Body of pancreas (tissue), 4 donors: ENCODE measurements at places on chromosomes 5 and 9.
A peak's percentile ranks its signal among the peaks of the same experiment; 100 is the strongest.

GRCh38 chr9:129428864-129429577, 191.9 kb downstream of the C9orf50 start:
- DNase-seq = no peak

- DNase-seq = no peak
Observed at GRCh38 chr9:124137009-124137943, 120.5 kb upstream of the NEK6 start.

DNA sequence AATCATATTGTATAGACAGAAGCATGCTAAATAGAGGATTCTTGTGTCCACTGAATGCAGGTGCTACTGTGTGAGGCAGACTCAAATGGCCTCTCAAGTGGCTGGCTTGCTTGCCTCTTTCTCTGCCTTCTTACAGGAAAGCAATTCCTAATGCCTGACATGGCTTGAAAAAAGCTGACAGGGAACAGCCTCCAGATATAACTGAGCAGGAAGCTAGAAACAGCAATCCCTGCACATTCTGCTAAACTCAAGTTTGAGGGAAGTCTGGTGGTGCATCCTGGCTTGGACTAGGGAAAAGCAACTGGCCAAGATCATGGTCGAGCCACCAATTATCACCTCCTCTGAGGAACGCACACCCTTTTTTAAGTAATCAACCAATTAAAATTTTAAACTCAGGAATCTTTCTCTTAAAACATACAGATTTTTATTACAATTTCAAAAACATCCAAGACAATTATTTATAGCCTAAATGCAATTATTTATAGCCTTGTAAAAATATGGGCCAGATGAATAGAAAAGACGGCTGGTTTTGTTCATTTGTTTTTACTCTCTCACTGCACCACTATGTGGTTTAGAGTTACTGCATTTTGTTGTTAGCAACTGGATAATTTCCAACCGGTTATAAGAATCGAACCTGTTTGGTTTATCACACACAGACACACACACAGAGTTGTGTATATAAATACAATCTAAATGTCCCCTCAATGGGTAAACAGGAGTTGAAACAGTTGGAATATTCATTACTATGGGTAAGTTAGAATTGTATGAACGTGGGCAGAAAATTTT, 290.9 kb upstream of the ANKRD55 start:
- no peak for DNase-seq

DNA sequence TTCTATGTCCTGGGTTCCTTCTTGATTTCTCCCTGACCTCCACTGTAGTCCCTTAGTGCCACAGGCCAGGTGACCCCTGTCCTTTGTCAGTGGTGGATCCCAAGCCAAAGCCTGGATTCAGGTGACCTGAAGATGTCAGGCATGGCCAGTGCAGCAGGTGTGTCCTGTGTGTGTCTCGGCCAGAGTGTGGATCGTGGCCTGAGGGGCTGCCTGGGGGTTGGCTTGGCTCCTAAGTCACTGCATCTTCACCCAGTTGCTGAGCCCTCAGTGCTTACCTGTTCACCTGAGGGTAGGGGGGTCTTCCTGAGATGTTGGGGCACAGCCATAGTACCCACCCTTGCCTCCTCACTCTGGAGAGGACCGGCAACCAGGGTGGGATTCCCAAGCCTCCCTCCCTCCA, 61.8 kb upstream of the PITX1 start:
- DNase-seq = no peak

DNA sequence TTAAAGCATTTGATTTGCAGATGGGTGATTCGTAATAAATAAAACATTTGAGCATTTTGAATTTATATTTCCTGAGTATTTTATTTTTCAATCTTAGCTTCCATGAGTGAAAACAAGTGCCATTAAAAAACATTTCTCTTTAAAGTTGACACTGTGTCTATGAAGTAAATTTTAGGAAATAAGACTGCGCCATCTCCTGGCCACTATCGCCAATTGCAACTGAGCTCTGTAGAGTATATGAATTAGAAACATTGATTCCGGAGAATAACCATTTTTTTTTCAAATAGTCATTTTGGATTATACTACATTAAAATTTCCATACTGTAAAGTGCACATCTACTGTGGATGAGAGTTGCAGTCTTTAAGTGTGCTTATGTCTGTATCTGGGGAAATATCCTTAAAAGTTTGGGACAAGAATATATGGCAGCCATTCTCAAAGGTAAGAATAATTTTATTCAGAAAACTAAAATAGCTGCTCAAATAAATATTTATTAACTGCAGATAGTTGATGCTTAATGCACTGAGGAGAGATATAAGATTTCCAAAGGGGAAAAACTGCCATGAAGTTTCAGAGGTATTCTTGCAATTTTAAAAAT, 5.9 kb downstream of the DMRTA1 start:
- peak; percentile 63 for DNase-seq

- DNase-seq = no peak
Observed at GRCh38 chr9:87275047-87275725, 222.5 kb upstream of the DAPK1 start.

GRCh38 chr5:76289692-76290091, 113.4 kb upstream of the IQGAP2 start:
- no peak for DNase-seq

DNA sequence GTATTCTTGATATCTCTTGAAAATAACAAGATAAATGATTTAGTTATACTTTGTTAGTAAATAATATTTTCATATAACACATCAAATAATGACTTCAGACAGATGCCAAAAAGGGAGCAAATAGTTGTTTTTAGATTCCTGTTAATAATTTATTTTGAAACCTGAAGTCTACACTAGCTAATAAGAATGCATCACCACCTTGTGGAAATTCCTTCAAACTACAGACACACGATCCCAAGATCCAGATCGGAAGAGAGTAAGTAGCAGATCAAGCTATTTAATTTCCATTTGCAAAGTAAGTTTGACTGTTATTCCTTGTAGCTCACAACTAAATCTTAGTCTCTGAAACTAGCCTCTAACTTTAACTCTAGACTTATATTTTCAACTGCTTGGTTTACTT, 35.5 kb upstream of the ISL1 start:
- DNase-seq = no peak

DNA sequence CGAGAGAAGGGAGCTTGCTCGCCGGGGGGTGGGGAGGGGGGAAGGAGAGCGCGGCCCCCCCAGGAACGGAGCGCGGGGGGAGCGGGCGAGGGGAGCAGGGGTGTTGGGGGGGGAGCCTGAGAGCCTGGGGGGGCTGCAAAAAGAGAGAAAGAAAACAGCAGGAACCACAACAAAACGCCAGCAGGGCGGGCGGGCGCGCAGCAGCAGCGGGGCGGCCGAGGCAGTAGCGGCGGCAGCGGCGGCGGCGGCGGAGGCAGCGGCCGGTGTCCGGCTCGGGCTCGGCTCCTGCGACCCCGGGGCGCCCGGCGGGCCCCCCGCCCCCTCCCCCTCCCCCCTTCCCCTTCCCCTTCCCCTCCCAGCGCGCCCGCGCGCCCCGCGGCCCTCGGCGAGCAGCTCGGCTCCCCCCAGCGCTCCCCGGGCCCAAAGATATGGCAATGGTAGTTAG, 1.6 kb downstream of the NR2F1 start:
- DNase-seq = peak; percentile 39

- peak; percentile 14 for DNase-seq
Observed at GRCh38 chr9:114953959-114954358, 23.6 kb upstream of the TNFSF8 start.

DNA sequence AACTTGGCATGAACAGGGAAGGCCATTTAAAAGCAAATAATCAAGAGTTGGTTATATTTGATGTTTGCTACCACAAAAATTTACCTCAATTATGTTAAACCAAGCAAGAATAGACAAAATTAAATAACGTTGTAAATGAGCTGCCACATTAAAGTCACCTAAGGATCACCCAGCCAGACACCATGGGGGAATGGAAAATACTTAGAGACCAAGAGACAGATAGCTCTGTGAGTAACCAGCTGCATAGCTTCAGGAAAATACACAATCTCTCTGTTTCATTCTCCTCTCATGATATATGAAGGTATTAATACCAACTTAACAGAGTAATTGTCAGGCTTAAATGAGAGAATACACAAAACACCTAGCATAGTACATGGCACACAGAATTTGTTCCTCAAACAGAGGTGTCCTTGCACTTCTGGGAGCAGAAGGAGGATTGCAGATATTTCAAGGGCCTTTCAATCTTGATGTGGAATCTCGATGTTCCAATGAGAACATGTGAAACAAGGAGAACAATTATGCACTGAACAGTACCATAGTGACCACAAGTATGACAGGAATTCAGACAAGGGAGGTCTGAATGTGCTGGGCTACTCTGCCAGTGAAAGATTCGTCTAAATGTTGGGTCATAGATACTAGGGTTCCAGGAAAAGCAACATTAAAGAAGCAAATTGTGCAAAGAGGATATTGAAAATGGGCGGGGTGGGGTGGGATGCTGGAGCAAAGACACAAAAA, 18.6 kb downstream of the JAKMIP2 start:
- DNase-seq = no peak

GRCh38 chr9:95386843-95387242, 69.3 kb upstream of the FANCC start:
- DNase-seq = no peak

- no peak for DNase-seq
Observed at GRCh38 chr5:93807846-93808245, 66.4 kb upstream of the POU5F2 start.
